ENCODE measurements at places on chromosomes 1 and 21. TPM values are rescaled to one million over a fixed set of nuclear protein-coding genes. Genes with fewer than 3 reads are reported as not detected.

Gene TCP10L
- 0.78 TPM for total RNA-seq

Gene LIN28A
- 0.72 TPM for total RNA-seq

Gene TTC24
- total RNA-seq, result not detected

Gene SHISA4
- total RNA-seq, result 39.0 TPM

Gene ENO1
- 751 TPM for total RNA-seq

Gene LAD1
- 0.61 TPM for total RNA-seq

Gene TCHH
- 0.19 TPM for total RNA-seq

Gene MYBPHL
- total RNA-seq, result 0.32 TPM

Gene RHCE
- total RNA-seq, result not detected

Gene ZRANB2
- 38.8 TPM for total RNA-seq

- no peak overlapping the region for H3K4me3 ChIP-seq
- no peaks in the 10 kb centered on the region for H3K4me1 ChIP-seq
- no peaks in the 10 kb centered on the region for H3K36me3 ChIP-seq
- no peak overlapping the region for H3K27ac ChIP-seq
- no peaks in the 10 kb centered on the region for H3K27me3 ChIP-seq
Measured at GRCh38 chr1:206808615-206809014, 36.3 kb upstream of the IL10 start.

GRCh38 chr1:50106095-50106761 lies 2.5 kb upstream of the ELAVL4 start:
- H3K4me3 ChIP-seq, result no peak overlapping the region
- H3K27ac ChIP-seq, result no peak overlapping the region
- no peak for DNase-seq
- peaks cover 9% of the 10 kb centered on the region for H3K27me3 ChIP-seq
- no peaks in the 10 kb centered on the region for H3K4me1 ChIP-seq

DNA sequence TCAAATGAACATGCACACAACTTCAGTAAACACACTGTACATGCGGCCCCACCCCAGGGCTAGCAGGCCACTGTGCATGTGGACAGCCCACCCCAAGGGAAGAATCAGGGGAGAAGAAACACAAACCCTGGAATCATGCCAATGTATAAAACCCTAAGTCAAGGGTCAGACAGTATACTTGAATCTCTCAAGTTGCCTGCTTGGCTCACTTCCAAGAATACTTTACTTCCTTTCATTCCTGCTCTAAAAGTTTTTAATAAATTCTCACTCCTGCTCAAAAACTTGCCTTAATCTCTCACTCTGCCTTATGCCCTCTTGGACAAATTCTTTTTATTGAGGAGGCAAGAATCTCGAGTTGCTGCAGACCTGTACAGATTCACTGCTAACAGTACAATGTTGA lies 231.2 kb upstream of the CACYBP start:
- no peak overlapping the region for H3K4me3 ChIP-seq
- no peaks in the 10 kb centered on the region for H3K27me3 ChIP-seq

DNA sequence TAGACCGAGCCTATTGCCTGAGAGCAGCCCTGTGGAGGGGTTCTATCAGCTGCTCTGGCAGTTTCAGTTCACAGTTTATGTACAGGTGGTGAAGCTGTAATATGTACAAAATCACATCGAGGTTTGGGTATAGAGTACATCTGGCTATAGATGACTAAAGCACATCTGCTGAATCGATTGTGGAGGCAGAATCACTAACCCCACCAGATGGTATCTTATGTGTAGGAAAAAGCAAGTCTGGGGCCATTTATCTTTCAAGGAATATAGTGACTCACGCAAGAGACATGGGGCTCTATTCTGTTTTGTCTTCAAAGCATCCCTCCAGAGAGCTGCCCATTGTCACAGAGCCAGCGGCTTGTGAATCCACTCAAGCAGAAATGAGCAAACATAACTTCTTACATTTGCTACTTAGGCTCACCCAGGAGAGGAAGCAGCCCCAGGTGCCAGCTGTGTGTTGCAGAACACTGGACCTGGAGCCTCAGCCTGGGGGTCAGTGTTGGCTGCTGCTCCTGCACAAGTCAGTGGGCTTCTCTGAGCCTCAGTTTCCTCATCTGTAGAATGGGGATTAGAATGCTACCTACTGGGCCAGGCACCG lies 21.3 kb downstream of the MIIP start:
- no peaks in the 10 kb centered on the region for H3K36me3 ChIP-seq
- no peak for DNase-seq
- H3K4me3 ChIP-seq, result no peak overlapping the region
- no peak overlapping the region for H3K27ac ChIP-seq
- no peaks in the 10 kb centered on the region for H3K4me1 ChIP-seq
- H3K27me3 ChIP-seq, result no peaks in the 10 kb centered on the region

DNA sequence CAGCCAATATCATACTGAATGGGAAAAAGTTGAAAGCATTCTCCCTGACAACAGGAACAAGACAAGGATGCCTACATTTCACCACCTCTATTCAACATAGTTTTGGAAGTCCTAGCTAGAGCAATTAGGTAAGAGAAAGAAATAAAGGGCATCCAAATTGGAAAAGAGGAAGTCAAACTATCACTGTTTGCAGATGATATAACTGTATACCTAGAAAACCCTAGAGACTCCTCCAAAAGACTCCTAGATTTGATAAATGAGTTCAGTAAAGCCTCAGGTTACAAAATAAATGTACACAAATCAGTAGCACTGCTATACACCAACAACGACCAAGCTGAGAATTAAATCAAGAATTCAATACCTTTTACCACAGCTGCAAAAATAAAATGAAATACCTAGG lies 171.3 kb upstream of the HP1BP3 start:
- H3K4me3 ChIP-seq, result no peak overlapping the region
- peaks cover 3% of the 10 kb centered on the region for H3K4me1 ChIP-seq
- H3K27me3 ChIP-seq, result no peaks in the 10 kb centered on the region
- H3K27ac ChIP-seq, result no peak overlapping the region

DNA sequence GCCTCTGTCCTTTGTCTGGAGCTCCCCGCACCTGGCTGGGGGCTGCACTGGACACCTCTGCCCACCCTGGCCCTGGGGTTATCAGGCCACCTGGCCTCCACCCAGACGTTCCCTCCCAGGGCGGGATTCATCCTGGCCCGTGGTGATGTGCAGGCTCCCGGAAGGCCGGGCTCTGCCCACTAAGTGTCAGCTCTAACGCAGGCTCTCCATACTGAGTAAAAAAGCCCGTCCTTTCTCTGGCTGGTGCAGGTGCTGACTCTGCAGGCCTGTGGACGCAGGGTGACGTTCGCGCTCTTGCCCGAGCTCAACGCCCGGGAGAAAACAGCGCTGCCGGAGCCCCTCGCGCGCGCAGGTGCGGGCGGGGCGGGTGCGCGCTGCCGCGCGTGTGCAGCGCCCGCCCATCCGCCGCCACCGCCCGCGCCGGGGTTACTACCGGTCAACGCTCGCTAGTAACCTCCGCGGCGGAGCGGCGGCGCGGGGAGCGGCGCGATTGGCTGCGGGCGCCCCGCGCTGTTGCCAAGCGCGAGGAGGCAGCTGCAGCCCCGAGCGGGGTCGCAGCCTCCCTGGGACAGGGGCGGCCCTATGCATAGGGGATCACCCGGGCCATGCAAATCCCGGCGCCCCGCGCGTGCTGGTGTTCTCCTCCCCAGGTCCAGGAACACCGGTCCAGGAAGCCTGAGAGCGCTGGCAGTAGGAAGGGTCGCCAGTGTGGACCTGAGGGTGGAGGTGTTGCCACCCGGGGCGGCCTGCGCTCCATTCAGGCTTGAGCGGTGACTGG lies 15.7 kb downstream of the ABCG1 start:
- H3K4me3 ChIP-seq, result no peak overlapping the region
- no peaks in the 10 kb centered on the region for H3K36me3 ChIP-seq
- H3K27ac ChIP-seq, result peak overlapping the region; percentile 92
- peaks cover 87% of the 10 kb centered on the region for H3K4me1 ChIP-seq
- peak; percentile 90 for DNase-seq
- H3K27me3 ChIP-seq, result no peaks in the 10 kb centered on the region

GRCh38 chr1:76833856-76834255 lies 33.4 kb upstream of the ST6GALNAC5 start:
- no peaks in the 10 kb centered on the region for H3K4me1 ChIP-seq
- H3K36me3 ChIP-seq, result no peaks in the 10 kb centered on the region

GRCh38 chr1:157932069-157932468 lies 61.4 kb upstream of the KIRREL1 start:
- no peaks in the 10 kb centered on the region for H3K4me1 ChIP-seq
- H3K4me3 ChIP-seq, result no peak overlapping the region
- H3K36me3 ChIP-seq, result no peaks in the 10 kb centered on the region

- H3K4me1 ChIP-seq, result peaks cover 16% of the 10 kb centered on the region
- no peaks in the 10 kb centered on the region for H3K36me3 ChIP-seq
- peaks cover 73% of the 10 kb centered on the region for H3K27me3 ChIP-seq
Measured at GRCh38 chr1:118979754-118980575, 8.2 kb downstream of the TBX15 start.

DNA sequence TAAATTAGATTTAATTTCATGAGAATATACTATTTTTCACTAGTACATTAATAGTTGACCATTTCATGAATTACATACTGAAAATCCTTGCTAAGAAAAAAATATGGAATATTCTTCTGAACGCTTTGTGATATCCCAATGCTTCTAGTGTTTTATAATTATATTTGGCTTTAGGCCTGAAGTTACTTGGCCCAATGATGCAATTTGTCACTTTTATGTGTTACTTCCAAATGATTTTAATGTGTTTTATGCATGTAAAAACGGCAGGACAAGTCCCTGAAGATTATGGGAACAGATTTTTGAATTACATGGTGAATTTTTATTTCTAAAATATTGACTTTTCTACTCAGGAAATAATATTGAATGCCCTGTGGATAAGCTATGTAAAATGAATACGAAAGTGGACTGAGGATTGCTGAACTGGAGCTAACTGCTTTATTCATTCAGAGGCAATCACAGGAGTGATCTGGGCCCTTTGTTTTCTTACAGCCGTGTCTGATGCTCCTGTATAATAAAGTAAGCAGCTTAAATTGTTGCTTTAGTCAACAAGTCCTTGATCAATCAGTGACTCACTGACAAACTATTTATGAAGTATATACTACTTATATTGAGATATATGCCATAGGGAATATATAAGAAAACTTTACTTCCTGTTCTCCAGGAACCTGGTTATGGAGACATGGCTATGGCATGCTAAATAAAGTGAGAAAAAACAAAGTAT lies 543.0 kb upstream of the RGS18 start:
- no peak for DNase-seq
- H3K27me3 ChIP-seq, result no peaks in the 10 kb centered on the region
- H3K4me1 ChIP-seq, result no peaks in the 10 kb centered on the region
- no peaks in the 10 kb centered on the region for H3K36me3 ChIP-seq

- no peak for DNase-seq
- no peak overlapping the region for H3K27ac ChIP-seq
- no peak overlapping the region for H3K4me3 ChIP-seq
- peaks cover 10% of the 10 kb centered on the region for H3K4me1 ChIP-seq
- H3K27me3 ChIP-seq, result no peaks in the 10 kb centered on the region
Measured at GRCh38 chr1:59154401-59154800, 142.5 kb upstream of the FGGY start.

GRCh38 chr1:202106340-202107254 lies 16.1 kb upstream of the GPR37L1 start:
- H3K4me3 ChIP-seq, result no peak overlapping the region
- no peaks in the 10 kb centered on the region for H3K36me3 ChIP-seq
- peak; percentile 78 for DNase-seq
- H3K27ac ChIP-seq, result peak overlapping the region; percentile 92
- peaks cover 30% of the 10 kb centered on the region for H3K4me1 ChIP-seq
- H3K27me3 ChIP-seq, result no peaks in the 10 kb centered on the region

DNA sequence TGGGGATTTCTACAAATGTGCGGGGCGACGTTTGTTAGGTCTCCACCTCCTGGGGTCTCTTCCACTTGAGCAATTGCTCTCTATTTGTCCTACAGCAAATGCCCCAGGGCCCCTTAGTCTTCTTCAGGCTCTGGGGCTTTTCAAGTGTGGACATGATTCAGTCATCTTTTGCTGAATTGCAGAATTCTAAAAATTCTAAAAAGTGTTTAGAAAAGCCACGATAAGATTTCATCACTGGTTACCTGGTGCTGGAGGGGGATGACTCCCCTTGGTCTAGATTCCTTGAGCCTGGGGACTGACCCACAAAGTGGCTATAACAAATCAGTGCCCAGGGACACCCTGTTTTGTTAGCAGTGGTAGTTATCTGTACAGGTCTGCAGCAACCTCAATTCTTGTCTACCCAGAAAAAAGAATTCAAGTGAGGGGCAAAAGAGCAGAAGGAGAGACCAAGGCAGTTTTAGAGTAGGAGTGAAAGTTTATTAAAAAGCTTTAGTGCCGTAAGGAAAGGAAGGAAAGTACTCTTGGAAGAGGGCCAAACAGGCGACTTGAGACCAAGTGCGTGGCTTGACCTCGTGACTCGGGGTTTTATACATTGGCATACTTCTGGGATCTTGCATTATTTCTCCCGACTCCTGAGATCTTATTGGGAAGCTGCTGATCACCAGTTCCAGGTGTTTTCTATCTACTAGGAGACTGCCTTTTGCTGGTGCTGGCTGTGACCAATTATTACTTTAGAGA lies 25.2 kb downstream of the PROK1 start:
- DNase-seq, result no peak
- no peak overlapping the region for H3K27ac ChIP-seq
- H3K4me1 ChIP-seq, result peaks cover 8% of the 10 kb centered on the region
- no peak overlapping the region for H3K4me3 ChIP-seq
- no peaks in the 10 kb centered on the region for H3K27me3 ChIP-seq

DNA sequence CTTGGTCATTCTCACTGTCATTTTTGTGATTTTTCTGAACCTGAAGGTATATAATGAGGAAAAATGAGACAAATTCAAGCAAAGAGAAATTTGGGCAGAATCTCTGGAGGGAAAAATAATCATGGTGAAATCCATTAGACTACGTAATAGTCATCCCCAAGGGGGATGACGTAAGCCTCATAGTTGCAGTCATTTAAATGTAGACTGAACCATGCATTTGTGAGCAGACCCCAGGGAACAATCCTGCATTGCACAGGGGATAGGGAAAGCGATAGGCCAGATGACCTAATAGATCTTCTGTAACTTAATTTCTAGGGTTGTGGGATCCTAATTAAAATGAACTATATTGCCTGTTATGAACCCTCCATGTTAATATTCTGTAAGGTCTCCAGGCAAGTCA lies 167.4 kb upstream of the C1orf21 start:
- no peak overlapping the region for H3K4me3 ChIP-seq
- no peak for DNase-seq
- no peak overlapping the region for H3K27ac ChIP-seq
- no peaks in the 10 kb centered on the region for H3K27me3 ChIP-seq
- H3K4me1 ChIP-seq, result no peaks in the 10 kb centered on the region

- no peak overlapping the region for H3K4me3 ChIP-seq
- H3K27ac ChIP-seq, result no peak overlapping the region
- no peak for DNase-seq
- H3K27me3 ChIP-seq, result no peaks in the 10 kb centered on the region
- no peaks in the 10 kb centered on the region for H3K36me3 ChIP-seq
Measured at GRCh38 chr21:25813917-25814316, 79.1 kb downstream of the GABPA start.

GRCh38 chr1:183942933-183943693 lies 94.4 kb downstream of the COLGALT2 start:
- no peak for DNase-seq
- no peaks in the 10 kb centered on the region for H3K27me3 ChIP-seq
- H3K36me3 ChIP-seq, result no peaks in the 10 kb centered on the region
- no peak overlapping the region for H3K4me3 ChIP-seq
- no peak overlapping the region for H3K27ac ChIP-seq
- H3K4me1 ChIP-seq, result no peaks in the 10 kb centered on the region
